ENCODE measurements at places on chromosomes 13 and 19. TPM values are rescaled to one million over a fixed set of nuclear protein-coding genes. Genes with fewer than 3 reads are reported as not detected.

GRCh38 chr19:44757057-44757734 lies 8.7 kb downstream of the BCL3 start:
- DNase-seq, result no peak

KIR2DL1 gene
- total RNA-seq, result not detected

OVOL3 gene
- total RNA-seq, result not detected

ZNF560 gene
- 2.1 TPM for total RNA-seq

MBD3L1 gene
- not detected for total RNA-seq

Data from pulmonary artery endothelial cell (primary cell).